ENCODE measurements at places on chromosomes 3 and 15.

DNA sequence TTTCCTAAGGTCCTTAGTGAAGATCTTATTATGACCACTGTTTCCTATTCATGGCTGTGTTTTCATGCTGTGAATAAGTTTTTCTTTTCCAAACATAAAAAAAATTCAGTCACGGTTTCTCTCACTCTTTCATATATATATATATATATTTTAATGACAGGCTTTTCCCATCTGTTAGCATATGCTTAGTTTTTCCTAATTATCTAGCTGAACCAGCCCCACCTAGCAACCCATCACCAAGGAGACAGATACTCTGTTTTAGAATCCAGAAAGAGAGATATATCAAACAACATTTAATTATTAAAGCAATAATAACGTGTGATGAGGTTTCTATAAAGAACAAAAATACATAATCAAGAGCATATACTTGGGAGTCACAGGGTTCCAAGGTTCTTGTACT is 58.3 kb downstream of the TMCC1 start:
- no peak for DNase-seq

- no peak for DNase-seq
These were observed 596.7 kb downstream of the PDCD6IP start for GRCh38 chr3:34394978-34395748.

DNA sequence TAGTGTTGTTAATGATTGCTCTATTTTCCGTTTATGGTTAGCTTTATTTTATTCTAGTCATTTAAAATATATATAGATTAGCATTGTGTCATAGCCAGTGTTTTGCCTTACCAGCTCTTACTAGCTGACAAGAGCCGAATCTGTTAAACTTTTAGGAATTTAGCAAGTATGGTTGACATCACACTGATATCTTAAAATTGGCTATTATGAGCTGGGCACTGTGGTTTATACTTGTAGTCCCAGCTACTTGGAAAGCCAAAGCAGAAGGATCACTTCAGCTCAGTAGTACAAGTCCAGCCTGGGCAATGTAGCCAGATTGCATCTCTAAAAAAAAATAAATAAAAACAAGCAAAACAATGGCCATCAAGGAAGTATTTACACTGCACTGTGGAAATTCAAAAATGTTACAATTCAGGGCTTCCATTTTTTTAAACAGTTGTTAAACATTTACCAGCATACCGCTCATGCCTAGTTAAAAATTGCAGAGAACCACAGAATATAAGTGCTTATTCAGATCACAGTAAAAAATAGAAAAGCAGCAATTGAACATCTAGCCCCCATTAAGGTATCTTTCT is 208.4 kb upstream of the CGNL1 start:
- DNase-seq, result no peak

DNA sequence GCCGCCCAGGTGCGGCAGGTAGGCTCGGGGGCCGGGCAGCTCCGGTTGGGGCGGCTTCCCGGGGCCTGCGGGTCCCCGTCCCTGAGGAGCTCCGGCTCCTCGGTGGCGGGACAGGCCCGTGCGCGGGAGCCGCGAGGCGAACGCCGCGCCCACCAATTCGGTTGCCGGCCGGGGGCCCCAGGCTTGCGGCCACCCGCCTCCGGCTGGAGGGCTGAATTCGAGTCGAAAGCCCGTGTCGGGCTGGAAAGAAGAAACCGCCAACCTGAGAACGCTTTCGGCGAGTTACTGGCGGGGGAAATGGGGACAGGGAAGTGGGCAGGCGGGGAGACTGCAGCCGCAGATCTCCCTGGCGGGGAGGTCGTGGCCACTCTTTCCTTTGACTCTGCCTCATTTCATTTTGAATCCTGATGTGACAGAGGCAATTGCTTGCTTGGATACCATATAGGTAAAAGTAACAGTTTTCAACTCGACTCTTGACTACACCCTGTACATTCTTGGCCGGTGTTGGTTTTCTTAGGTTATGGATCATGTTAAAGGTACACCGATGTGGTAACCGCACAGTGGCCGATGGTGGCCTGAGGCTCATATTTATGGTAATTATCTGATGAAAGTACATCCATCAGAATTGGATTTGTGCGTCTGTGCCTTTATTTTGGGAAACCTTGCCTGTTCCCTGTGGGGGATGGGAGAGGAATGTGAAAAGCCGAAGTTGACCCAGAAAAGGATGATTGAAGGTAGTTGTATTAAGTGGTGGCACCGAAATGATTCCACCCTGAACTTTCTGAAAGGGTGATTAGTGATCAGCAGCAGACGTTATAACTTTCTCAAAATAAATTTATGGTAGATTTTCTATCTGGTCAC is 1.7 kb downstream of the B3GNT5 start:
- DNase-seq, result no peak

- no peak for DNase-seq
These were observed 85.7 kb upstream of the MYZAP start for GRCh38 chr15:57505949-57506391.

DNA sequence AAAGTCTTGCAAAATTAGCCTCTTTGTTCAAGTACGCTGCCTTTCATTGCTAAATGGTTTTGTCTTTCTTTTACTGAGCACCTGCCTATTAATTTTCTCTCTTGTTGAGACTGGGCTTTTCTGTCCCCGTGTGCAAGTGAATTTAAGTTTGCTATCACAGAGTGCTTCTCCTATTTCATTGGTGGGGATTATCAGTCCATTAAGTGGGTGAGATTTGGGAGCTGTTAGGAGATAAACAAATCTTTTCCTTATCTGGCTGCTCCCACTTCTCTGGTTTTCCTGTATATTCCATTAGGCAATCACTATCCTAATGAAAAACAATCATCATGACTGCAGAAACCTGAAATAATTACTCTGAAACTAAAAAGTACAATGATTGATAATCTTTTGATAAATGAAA is 254.2 kb downstream of the NR1D2 start:
- DNase-seq, result no peak

- no peak for DNase-seq
These were observed 152.3 kb downstream of the IGF1R start for GRCh38 chr15:98800437-98801233.

GRCh38 chr3:6132684-6133432 is 728.1 kb upstream of the GRM7 start:
- no peak for DNase-seq

DNA sequence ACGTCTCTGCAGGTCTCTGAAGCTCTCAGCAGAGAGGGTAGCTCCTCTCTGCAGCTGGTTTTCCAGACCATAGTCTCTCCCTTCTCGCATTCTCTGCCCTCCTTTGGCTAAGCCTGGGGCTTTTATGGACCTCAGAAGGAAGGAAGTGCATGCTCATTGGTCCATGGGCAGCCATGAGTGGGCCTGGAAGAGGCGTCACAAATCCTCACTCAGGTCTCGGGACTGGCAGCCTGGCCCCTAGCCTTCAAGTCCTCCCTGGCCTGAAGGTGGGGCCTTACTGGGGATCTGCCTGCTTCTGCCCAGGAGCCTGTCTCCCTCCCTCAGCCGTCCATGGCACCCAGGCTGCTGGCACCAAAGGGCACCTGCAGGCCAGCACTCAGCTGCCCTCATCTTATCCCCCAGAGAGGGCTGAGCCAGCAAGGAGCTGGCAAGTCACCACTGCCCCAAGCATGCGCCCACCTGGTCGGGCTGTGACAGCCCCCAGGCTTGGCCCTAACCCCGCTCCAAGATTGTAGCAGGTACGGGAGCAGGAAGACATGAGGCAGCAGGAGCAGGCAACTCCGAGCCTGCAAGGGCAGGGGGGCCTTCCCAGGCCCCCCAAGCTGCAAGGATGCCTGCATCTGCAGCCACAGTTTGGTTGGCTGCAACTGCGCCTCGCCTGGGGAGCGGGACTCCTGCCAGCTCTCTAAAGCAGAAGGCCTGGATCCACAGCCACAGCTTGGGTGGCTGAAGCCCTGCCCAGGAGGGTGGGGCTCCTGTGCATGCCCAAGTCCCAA is 37.4 kb downstream of the GHSR start:
- no peak for DNase-seq

GRCh38 chr15:62439543-62440016 is 274.5 kb upstream of the C2CD4B start:
- DNase-seq, result no peak

GRCh38 chr3:98531622-98532274 is at the start of gene GPR15:
Gene GPR15, plus strand, starts transcription at chr3:98531978. Its CDS starts 56 bp downstream, at chr3:98532034.
- DNase-seq, result no peak

DNA sequence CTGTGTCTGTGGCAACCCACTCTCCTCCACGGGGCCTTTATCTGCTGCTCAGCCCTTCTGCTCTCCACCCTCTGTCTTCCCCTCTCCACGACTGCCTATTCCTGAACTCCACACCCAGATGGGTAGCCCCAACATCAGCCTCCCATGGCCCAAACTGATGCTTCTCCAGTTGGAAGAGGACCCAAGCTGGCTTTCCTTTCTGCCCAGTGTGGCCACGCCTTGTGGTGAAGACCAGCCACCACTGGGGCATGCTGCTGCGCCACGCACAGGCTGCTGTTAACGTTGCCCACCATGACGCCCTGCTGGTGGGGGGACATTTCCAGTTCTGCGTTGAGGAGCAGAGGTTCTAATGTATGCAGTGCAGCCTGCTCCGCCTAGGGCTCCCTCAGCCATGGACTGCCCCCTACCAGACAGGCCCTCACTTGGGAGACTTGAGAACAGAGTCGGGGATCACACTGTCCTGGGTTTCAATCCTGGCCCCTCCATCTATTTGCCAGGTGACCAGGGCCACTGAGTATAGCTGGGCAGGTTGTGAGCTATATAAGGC is 26.9 kb downstream of the CFAP100 start:
- no peak for DNase-seq

DNA sequence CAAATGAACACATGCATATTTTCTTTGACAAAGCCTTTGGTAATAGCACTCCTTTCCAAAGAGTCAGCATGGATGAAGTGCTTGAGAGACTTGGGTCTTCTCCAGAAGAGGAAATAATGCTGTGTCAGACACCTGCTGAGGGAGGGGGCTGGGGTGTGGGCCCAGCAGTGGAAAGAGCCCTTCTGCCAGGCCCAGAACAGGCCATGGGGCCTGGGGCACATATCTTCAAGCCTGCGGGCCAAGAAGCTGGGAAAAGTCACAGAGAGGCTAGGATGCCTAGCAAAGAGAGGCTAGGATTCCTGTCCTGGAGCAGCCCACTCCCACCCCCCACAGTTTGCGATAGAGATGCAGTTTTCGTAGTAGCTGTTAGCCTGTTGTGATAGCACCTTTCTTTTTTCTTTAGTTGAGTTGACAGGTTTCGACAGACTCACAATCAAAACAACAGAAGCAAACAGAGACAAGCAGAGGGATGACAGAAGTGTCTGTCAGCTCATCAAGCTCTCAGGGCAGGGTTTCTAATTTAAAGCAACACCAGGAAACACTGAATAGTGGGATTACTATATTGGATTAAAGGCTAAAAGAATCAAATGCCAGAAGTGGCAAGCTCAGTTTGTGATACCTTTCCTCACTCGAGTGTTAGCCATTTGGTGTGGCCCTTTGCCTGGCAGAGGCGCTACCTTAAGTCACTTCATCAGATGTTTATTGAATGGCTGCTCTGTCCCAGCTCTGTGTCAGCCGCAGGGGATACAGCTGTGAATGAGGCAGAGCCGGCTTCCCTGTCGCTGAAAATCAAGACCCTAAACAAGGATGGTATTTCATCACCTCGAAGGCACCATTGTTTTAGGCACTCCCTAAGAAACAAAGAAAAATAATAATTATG is 19.0 kb downstream of the CMTM7 start:
- DNase-seq, result no peak

DNA sequence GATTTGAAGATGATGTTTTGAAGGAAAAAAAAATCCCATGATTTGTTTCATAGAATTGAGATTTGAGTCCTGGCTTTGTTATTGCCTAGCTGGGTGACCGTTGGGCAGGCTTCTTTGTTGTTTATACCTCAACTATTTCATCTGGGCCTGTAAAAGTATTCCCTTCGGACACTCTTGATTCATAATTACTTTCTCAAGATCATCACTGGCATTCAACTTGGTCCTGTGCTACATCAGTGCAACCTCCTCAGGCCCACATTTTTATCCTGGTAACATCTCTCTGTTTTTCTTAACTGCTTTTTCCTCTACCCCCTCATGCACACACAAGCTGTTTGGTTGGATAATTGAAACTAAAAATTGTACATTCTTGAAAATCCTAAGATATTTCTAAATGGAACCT is 67.5 kb upstream of the P3H2 start:
- no peak for DNase-seq

DNA sequence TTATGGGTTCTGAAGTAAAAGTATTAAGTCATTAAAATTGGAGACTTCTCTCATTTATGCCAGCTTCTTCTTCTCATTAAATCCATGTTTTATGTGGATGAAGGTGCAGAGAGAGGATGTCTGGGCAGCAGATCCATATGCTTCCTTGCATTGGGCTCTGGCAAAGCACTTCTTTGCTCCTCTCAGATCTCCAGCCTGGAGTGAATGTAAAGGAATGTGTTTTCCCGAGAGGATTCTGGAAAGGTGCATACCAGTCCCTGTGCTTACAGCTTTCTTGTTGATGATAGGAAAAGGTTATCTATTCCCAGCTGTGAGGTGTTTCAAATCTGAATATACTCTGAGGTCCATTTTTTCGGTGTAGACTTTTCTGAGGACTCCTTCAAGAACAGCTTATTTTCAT is 79.9 kb upstream of the PEX5L start:
- no peak for DNase-seq

DNA sequence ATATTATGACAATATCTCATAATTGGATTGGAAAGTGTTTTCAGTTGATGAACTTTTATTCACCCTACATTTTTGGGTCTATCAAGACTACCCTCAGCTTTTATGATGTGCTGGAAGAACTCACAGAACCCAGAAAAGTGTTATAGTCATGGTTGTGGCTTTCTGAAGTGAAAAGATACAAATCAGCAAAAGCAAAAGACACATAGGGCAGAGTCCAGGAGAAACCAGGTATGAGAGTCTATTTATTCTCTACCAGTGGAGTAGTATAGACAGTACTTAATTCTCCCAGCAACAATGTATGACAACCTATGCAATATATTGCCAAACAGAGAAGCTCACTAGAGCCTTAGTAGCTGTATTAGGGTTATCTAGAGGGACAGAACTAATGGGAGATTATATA is 280.4 kb upstream of the TTC14 start:
- DNase-seq, result no peak
